ENCODE measurements at places on chromosomes 12 and 14.

DNA sequence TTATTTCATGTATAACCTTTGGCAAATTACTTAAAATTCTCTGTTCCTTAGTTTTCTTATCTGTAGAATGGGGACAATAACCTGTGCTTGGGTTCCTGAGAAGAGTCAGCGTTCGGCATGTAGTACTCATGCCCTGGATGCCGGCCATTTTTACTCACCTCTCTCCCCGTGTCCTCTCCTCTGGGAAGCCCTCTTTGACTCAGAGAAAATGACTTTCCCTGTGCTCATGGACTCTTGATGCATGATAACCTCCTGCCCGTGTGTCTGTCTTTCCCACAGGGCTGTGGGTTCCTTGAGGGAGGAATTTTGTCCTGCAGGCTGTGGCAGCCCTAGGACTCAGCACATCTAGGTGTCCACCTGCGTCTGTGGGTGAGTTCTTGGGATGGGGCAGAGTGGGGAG is 5.8 kb upstream of the C1RL start:
- no peak for DNase-seq

DNA sequence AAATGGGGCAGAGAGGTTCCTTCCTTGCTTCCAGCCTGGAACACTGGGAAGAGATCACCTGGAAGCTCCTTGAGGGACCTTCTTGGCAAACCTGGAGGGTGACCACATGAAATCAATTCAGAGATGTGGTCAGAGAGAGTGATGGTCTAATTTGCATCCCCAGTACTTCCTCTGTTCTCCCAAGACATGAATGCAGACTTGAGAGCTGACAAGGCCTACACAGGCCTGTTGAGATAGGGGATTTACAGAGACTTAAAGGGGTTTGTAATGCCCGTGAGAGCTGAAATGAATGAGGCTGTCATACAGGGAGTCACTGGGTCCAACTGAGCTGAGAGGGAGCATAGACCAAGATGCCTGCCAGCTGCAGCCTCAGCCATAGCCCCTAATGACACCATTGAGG is 45.1 kb downstream of the TMX1 start:
- DNase-seq = no peak

- no peak for DNase-seq
Measured at GRCh38 chr12:26338586-26339572, 143.5 kb downstream of the SSPN start.

- DNase-seq = peak; percentile 36
Measured at GRCh38 chr12:116539905-116540482, 19.2 kb upstream of the MAP1LC3B2 start.

DNA sequence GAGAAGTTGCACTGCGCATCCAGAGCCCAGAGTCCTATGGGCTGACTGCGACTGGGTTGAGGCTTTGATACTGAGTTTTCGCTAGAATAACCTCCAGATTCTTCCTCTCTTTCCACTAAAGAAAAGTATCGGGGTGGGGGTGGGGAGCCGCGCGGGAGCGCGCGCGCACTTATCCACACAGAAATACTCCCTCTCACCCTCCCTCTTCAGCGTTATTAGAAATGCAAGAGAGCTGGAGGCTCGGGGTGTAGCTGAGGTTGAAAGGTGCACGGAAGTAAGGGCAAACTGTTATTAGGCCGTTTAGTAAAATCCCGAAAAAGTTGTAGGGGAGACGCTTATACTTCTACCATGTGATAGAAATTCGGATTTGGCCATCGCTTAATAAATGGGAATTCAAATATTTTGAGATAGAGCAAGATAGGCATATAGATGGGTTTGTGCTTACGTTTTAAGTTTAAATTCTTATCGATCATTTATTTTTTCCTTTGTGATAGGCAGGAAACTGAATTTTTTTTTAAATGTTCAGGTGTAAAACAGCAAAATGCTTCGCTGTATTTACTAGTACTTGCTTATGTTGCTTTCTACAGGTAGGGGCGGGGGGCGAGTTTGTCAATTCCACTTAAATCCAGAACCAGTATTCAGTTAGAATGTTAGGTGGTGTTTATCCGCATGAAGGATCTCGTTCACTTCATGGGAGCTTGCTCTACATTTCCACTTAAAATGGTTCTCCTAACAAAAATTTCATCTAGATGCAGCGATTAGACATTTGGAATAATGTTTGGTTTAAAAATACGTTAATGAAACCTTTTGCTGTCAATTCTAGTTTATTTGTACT is 1.1 kb downstream of the ARHGAP5 start:
- peak; percentile 75 for DNase-seq

- peak; percentile 96 for DNase-seq
Measured at GRCh38 chr12:104604070-104604994, 147.6 kb downstream of the CHST11 start.

- DNase-seq = no peak
Measured at GRCh38 chr12:63075376-63076060, 75.5 kb downstream of the AVPR1A start.

DNA sequence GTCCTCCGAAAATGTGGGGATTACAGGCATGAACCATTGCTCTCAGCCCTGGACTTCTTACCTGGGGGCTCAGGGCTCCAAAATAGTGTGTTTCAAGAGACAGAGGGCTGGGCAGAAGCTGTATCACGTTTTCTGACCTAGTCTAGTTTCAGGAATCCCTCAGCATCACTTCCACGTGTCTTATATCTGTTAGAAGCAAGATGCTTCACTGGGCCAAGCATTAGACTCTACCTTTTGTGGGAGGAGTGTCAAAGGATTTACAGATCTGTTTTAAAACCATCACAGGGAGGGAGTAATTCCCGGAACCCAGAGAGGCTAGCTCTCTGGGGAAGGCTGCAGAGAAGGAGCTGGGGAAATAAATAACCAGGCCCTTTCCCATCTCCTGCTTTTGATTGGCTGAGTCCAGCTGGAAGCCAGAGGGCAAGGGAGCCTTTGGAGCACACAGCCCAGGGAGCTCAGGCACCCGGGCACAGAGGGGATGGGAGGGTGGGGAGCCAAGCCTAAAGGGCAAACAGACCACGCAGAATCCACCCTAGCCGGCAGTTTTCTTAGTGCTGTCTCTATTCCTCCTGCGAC is 33.3 kb upstream of the ALDH2 start:
- no peak for DNase-seq

GRCh38 chr12:92539110-92539749 is 163.6 kb upstream of the PLEKHG7 start:
- peak; percentile 77 for DNase-seq

GRCh38 chr14:78227248-78228077 is 57.3 kb downstream of the NRXN3 start:
- DNase-seq = no peak

All from hematopoietic multipotent progenitor cell treated with erythropoietin and hydrocortisone succinate and interleukin-3 and kit ligand, for 4 days (in vitro differentiated cells).